ENCODE measurements at places on chromosomes 7 and 10.
A peak's percentile ranks its signal among the peaks of the same experiment; 100 is the strongest.

DNA sequence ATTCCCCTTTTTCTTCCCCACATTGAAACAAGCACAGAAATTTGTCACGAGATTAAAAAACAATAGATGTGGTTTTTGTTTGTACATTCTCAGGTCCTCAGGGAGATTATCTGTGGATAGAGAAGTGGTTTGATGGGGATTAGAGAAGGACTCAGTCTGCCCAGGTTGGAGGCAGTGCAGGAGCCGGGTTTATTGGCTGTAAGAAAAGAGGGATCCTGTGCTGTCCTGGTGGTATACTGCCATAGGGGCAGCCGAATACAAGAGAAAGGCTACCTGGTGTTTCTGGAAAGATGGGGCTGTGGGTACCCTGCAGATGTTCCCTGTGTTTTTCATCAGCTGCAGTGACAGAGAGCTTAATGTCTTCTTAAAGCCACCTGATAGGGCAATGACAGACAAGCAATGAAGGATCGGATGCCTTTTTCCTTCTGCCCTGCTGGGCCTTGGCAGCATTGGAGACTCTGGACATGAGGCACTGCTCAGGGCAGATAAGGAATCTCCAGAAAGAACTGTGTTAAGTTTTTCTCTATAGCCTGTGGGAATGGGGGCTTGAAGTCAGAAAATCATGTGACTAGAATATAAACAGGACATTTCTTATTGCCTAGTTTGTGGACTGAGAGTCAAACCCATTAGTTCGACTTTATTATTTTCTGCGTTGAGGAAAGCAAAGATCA lies 18.1 kb upstream of the GPR141 start:
- DNase-seq: no peak

GRCh38 chr10:75653761-75654160 lies 222.3 kb downstream of the LRMDA start:
- no peak for DNase-seq

DNA sequence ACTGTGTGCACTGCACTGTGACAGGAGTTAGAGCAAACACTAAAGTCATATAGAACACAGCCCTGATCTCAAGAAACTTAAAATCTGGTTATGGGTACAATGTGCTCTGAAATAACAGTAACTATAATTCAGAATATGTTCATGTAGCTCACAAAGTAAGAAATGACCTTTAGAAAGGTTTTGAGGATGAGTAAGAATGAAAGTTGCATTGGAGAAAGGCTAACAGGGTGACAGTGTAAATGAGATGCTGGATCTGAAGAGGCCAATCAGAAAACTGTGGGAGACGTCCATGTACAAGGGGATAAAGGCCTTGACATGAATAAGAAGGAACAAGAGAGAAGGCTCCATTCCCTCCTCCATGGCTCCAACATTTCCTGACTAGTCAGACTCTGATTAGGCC lies 124.7 kb downstream of the GRM3 start:
- DNase-seq: no peak

GRCh38 chr10:11015446-11015934 lies 2.2 kb upstream of the CELF2 start:
- DNase-seq: no peak

DNA sequence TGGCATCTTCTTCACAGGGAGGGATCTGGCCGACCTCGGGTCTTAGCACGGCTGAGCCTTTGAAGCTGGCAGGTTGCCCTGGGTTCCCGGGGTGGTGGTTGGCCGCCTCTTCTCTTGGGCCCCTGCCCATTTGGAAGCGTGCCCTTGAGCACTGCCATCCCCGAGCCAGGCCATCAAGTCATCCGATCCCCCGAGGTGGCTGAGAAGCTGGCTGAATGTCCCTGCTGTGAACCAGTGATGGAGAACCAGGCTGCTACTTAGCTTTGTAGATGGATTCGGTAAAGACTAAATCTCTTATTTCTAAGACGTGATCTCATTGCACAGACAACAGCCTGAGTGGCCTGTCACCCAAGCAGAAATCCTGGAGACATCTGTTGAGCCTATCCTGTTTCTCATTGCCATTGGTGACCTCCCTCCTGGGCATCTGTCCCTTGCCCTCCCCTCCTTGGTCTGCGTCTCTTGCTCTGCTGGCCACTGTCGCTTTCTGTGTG lies 74.3 kb downstream of the GRK5 start:
- no peak for DNase-seq

GRCh38 chr10:1365540-1366321 lies 309.5 kb downstream of the WDR37 start:
- no peak for DNase-seq

- DNase-seq: no peak
These were observed 2.5 kb upstream of the CFAP58 start for GRCh38 chr10:104351061-104351702.

DNA sequence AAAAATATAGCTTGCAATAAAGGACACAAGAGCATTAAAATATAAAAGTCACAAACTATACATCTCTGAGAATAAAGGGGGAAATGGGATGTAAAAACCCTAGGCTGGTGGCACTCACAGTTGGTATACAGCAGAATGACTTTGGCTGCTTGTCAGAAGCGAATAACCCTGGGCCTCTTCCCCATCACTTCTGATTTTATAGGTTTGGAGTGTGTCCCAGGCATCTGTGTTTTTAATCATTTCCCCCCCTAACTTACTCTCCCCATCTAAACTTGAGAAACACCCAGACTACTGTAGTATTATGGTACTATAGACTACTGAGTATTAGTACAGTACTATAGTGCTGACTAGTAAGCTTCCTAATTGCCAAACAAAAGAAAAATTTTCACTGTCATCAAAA lies 1.8 kb upstream of the RPA3 start:
- no peak for DNase-seq

GRCh38 chr10:83954193-83954799 lies 185.0 kb upstream of the GHITM start:
- no peak for DNase-seq

GRCh38 chr10:30047924-30048531 lies 11.4 kb downstream of the JCAD start:
- no peak for DNase-seq

GRCh38 chr7:148590471-148590870 lies at the start of gene C7orf33:
Gene C7orf33 (plus strand): TSS chr7:148590766. CDS start chr7:148590926, 160 bp downstream.
- no peak for DNase-seq

DNA sequence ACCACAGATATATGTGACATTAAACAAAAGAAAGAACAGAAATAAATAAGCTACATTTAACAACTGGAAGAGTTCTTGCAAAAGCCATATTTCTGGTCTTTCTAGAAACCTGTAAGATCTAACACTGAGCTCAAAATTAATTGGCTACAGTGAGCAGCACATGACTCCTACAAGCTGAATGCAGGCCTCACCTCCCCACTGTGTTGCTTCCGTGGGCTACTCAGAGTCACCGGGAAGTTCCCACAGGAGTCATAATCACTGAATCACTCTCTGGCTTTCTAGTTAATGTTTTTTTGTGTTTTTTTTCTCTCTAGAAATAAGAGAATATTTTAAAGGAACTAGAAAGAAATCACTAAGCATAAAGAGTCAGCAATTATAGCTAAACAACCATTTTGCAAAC lies 10.2 kb upstream of the MRPS24 start:
- DNase-seq: no peak

DNA sequence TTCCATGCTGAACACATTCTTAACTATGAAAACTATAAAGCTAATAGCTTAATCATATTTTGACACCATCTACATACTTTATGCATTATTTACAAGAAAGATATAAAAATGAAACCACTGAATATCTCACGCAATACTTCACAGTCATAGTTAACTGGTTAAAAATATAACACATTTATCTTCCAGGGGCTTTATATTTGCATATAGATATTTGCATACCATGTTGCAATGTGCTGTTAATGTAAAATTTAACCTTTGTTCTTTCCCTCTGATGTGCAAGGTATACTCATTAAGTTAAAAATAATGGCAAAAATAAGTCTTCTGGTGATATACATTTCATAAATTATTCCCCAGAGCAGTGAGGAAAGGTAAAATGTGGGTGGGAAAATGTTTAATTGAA lies 76.9 kb upstream of the MGMT start:
- DNase-seq: no peak

DNA sequence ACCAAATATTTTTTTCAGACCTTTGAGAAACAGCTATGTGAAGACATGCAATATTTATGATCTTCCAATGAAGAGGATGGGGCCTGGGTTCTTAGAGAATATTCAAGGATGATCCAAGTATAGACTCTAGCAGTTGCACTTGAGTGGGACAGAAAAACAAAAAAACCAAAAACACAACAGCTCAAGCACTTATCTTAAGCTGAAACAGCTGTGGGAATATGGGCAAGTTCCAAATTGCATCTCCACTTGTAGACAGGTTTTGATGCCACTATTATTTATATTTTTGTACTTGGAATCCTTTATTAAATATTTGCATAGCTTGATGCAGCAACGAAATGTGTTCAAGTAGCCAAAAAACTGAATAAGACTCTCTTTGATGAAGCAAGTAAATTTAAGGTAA lies 2.2 kb upstream of the PDK4 start:
- DNase-seq: no peak

GRCh38 chr7:70640266-70640833 lies 491.6 kb upstream of the GALNT17 start:
- DNase-seq: no peak

- no peak for DNase-seq
These were observed 141.4 kb downstream of the GRID1 start for GRCh38 chr10:86225103-86225782.

DNA sequence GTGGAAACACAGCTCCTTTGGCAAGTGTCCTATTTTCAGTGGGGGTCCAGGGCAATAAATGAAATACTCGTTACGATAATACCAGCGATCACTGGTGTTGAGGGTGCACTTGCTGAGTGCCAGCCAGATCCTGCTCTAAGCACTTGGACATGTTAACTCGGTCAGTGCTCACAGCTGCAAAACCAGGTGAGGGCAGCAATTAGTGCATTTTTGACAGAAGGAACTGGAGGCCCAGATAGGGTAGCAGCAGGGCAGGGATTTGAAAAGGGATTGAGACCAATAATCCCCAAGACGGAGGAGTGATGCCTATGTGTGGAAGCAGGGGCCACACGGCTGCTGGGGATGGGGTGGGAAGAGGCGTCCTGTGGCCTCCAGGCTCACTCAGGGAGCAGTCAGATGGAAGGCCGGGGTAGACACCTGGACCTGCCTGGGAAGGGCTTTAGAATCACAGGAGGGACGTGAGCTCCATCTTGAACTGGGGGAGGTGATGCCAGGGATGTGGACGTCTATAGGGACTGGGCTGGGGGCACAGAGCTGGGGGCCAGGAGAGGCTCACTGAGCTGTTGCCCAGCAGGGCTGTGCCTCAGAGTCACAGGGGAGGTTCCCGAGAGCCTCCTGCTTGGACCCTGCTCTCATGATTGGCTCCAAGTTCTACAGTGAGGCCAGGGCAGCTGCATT lies 14.3 kb downstream of the PTPRE start:
- DNase-seq: no peak

- DNase-seq: peak; percentile 65
These were observed 82.1 kb upstream of the PDGFA start for GRCh38 chr7:601595-602340.

- DNase-seq: no peak
These were observed 48.2 kb downstream of the EZH2 start for GRCh38 chr7:148835854-148836253.

All from CD8-positive, alpha-beta memory T cell (primary cell).